ENCODE measurements at places on chromosomes 5 and 9. TPM values are rescaled to one million over a fixed set of nuclear protein-coding genes. Genes with fewer than 3 reads are reported as not detected.
A peak's percentile ranks its signal among the peaks of the same experiment; 100 is the strongest.

- DNase-seq: no peak
Measured at GRCh38 chr9:84811072-84811750, 141.7 kb downstream of the NTRK2 start.

The WWC1 gene
- total RNA-seq: 29.1 TPM

DNA sequence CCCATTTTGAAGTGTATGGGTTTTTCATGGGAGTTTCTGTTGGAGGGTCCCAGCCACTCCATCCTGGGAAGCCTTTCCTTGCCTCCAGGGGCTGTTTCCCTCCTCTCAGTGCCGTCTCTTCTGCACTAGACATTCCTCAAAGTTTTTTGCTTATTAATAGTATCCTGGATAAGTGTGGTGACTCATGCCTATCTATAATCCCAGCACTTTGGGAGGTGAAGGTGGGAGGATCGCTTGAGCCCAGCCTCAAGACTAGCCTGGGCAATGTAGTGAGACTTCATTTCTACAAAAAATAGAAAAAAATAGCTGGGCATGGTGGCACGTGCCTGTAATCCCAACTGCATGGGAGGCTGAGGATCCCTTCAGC lies 43.1 kb downstream of the RALGPS1 start:
- DNase-seq: no peak

GRCh38 chr9:35277628-35278359 lies 116.0 kb downstream of the UNC13B start:
- no peak for DNase-seq

DNA sequence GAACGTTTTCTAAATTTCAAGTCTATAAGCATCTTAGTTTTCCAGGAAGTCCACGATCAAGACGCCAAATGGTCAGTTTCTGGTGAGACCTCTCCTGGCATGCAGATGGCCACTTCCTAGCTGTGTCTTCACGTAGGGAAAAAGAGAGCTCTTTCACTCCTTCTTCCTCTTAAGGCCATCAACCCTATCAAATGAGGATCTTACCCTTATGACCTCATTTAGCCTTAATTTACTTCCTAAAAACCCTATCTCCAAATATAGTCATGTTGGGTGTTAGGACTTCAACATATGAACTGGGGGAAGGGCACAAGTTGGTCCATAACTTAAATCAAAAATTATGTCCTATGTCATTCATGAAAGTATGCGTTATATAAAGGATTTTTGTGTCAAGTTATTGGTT lies 229.5 kb downstream of the ARL15 start:
- DNase-seq: no peak

DNA sequence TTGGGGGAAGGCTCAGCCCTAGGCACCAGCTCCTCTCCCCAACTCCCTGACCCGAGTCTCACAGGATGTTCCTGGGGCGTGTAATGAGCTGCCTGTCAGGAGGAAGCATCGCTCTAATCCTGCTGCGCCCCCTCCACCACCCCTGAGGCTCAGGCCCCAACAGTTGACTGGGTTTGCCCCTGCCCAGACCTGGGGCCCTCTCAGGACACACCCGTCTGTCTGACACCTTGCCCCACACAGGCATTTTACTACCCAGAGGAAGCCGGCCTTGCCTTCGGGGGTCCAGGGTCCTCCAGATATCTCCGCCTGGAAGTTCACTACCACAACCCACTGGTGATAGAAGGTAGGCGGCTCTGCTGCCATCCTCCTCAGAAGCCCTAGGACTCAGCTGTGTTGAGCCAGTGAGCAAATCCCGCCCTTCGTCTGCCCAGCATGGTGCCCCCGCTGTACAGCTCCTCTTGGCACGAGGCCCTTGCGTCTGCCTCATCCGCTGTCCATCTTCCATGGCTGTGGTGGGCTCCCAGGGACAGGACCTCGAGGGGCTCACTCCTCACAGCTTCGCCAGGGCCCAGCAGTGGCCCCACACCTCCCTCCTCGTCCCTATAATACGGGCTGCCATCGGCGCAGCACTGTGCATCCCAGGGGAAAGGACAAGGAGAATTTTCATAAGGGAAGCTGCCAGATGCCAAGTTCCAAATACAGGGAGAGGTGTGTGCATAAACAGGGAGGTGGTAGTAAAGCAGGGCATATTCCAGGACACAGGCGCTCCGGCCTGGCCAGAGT lies 8.0 kb downstream of the DBH start:
- no peak for DNase-seq

GRCh38 chr5:152104211-152104610 lies 179.6 kb upstream of the GLRA1 start:
- DNase-seq: no peak

- DNase-seq: no peak
Measured at GRCh38 chr5:124654418-124654817, 92.0 kb downstream of the ZNF608 start.

DNA sequence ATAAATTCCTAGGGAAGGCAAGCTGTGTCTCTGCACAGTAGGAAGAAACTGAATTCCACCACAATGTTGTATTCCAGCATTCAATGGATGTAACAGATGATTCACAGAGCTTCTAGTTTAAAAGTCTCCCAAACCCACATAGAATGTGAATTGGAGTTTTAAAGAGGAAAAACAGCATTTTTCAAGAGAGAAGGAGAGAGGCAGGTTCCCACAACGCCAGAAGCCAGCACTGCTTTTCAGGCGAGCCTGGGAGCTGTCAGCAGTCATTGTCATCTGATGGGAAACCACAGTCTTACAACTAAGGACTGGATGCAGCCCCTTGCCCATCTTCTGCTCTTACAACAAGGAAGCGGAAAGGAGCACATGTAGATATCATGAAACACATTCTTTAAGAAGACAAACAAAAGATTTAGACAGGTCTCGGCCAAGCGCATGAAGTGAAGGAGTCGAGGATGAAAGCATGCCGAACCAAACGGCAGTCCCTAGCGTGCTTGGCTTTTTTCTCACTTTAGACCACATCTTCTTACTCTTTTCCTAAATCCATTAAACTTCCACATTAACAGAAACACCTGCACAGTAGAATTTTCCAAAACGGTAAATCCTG lies 638 bp downstream of the DIRAS2 start:
- DNase-seq: no peak

The SEMA4D gene
- 60.5 TPM for total RNA-seq

DNA sequence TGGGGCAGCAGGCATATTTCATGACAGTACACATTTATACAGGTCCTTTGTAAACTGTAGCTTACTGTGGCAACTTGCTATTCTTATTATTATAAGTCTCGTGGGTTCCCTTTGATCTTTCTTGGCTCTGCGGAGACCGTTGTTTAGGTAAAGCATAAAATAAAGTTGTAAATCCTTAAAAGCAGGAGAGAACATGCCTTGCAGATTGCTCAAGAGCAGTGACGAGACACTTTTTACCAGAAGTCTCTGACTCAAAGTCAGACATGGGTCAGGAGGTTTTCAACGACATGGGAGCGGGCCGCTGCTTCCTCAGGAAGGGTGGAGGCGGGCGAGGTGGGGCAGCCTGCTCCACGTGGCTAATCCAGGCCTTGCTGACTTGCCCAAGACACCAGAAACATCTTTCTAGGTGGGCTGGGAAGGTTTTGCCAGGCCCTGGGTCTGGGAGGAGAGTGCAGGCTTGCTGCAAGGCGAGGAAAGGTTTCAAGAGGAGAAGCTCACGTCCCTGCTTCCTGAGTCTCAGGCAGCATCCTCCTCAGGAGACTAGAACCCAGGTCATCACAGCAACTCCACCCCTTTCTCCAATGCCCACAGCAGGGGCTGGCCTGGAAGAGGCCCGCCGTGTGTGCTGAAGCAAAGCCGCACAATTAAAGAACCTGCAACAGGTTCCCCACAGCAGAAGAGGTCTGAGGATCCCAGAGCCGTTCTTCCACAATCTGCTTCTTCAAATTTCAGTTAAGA lies 6.5 kb downstream of the TBC1D2 start:
- DNase-seq: no peak

- no peak for DNase-seq
Measured at GRCh38 chr9:136531186-136531903, 14.5 kb downstream of the NOTCH1 start.

- DNase-seq: no peak
Measured at GRCh38 chr5:37543216-37543615, 164.1 kb downstream of the WDR70 start.

The PDZD2 gene
- 7.5 TPM for total RNA-seq

DNA sequence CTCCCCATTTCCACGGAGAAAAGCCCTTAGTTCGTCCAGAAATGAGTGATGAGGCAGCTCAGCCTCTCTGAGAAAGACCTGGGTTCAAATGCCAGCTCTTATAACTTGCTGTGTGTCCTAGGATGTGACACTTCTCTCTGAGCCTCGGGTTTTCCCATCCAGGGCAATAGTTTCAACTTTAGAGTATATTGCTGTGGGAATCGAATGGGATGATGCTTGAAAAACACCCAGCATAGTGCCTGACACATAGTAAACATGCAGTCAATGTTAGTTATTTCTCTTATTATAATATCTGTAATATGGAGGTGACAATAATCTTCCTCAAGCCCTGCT lies 430 bp upstream of the MAPKAP1 start:
- no peak for DNase-seq

- no peak for DNase-seq
Measured at GRCh38 chr9:33082128-33082527, 5.7 kb upstream of the SMU1 start.

DNA sequence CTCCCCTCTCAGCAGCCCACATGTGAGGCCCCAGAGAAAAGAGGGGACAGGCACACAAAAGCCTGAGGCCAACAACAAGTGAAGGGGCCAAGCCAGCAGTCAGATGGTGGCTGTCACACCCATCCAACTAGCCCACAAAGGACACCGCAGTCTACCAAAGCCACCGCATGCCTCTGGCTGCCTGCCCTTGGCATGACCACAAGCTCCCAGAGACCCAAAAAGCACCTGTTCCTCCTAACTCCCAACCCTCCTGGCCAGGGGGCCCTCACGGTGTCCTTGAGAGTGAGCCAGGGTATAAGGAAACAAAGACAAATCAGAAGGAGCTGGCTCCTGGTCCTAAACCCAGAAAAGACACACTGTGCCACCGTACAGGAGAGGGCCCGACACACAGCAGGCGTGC lies 77.8 kb upstream of the LRRTM2 start:
- no peak for DNase-seq

DNA sequence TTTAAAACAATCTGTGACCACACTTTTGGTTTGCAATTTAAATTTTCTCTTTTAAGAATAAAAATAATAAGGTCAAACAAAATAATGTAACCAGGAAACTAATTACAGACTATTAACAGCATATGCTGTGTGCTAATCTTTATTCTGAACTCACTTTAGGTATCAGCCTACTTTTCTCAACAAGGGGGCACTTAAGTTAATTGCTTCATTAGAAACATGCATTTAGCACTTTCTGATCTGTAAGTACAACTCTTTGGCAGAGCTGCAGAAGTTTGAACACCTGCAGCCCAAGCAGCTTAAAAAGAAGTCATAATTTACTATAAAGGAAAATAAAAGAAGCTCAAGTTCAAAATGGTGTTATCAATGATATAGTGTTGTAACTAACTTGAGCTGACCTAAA lies 21.7 kb downstream of the XRCC4 start:
- DNase-seq: no peak

- DNase-seq: no peak
Measured at GRCh38 chr9:2023532-2023931, 8.4 kb downstream of the SMARCA2 start.

- DNase-seq: no peak
Measured at GRCh38 chr5:122093415-122094180, 15.5 kb upstream of the LOX start.

DNA sequence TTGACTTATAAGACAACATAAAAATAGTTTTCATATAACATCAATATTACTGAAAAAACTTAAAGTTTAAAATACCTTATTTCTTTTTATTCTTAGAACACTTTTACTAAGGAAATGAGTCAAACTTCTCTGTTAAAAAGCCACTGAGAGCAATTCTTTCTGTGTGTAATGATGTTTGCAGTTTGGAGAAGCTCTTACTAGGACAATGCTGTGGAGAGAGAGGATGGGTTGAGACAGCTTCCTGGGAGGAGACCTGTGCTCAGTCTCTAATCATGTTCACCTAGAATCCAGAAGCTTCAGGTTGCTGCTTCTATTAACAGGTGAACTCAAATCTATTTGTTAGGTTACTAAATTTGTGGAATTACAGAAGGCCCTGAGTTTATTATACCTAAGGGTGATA lies 198.5 kb downstream of the DNAH5 start:
- no peak for DNase-seq

- DNase-seq: no peak
Measured at GRCh38 chr5:115374057-115374775, 77.8 kb upstream of the CCDC112 start.

DNA sequence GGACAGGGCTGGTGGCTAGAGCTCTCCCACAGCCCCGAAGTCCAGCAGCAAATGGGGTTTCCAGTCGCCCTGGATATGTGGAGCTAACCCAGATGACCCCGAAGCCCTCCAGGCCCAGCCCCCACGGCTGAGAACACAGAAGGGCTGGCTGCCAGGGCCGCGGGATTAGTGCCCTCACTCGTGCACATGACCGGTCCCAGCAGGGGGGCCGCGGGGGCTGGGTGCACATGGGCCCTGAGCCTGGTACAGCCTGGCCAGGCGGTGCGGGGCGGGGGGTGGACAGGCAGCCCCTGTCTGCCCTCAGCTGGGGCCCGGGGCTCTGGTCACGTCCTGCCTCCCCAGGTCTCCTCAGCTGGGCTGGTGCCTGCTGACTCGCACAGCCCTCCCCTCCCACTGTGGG lies 5.9 kb downstream of the SSNA1 start:
- DNase-seq: no peak

- peak; percentile 71 for DNase-seq
Measured at GRCh38 chr9:37747271-37747753, 6.3 kb upstream of the TRMT10B start.

The PDLIM4 gene
- total RNA-seq: 10.6 TPM

GRCh38 chr9:79592726-79593493 lies 21.1 kb downstream of the TLE4 start:
- no peak for DNase-seq

The SLC6A19 gene
- total RNA-seq: not detected

- peak; percentile 37 for DNase-seq
Measured at GRCh38 chr5:125411744-125412560, 665.5 kb upstream of the ZNF608 start.

The FAM170A gene
- not detected for total RNA-seq

The GFPT2 gene
- 136 TPM for total RNA-seq

DNA sequence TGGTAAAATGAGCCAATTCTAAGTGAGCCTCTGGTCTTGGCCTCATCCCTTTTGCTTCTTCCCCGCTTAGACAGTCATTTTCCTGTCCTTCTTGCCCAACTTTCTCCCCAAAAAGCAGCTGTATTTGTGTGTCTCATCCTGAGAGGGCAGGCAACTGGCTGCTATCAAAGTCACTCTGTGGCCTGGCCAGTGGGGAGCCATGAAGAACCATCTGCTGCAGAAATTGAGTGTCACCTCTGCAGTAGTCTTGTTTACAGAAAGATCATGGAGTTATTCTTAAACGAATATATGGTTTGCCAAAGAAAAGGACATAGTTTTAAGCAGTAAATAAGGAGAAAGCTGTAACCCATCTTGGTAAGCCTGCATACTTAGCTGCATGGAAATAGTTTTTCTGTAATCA lies 233.6 kb upstream of the ELAVL2 start:
- no peak for DNase-seq

DNA sequence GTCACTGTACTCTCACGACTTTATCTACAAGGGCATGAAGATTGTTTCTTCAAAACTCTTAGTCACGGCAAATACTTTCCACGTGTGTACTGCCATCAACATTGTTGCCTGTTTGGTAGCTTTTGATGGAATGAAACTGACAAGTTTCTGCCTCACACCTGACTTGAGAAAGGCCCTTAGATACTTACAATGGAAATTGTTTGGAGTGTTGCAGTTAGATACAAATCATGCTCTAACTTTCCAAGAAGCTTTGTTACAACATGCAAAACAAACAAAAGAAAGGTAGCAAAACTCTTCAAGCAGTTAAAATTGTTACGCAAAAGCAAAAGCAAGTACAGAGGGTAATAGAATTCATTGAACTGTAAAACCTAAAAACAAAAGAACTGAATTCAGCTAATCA lies 91.1 kb upstream of the TLE4 start:
- DNase-seq: no peak

GRCh38 chr5:93741136-93741811 lies at the start of gene POU5F2:
TSS of gene POU5F2 (minus strand) at chr5:93741600. CDS start at chr5:93741563, 37 bp downstream.
- peak; percentile 71 for DNase-seq

All from WTC11 (cell line).